ENCODE measurements at places on chromosomes 13 and 19.

GRCh38 chr19:31541396-31541795 is 192.2 kb upstream of the TSHZ3 start:
- DNase-seq: no peak

DNA sequence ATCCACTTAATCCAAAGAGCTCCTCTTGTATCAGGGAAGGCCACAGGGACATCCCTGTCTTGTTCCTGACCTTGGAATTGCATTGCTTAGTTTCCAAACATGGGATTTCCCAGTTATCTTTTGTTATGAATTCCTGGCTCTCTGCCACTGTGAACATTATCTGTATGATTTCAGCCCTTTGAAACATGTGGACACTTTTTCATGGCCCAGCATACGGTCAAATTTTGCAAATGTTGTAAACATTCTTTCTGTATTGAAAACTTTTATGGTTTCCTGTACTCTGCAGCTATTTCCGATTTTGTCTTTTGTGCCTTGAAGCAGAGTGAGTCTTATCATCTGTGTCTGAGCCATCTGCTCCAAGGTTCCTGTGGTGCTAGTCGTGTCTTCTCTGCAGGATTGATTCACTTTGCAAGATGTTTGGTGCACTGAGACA is 4.5 kb upstream of the CFAP97D2 start:
- DNase-seq: no peak

- DNase-seq: no peak
Observed at GRCh38 chr19:42697884-42698283, 42.4 kb downstream of the PSG3 start.

- DNase-seq: no peak
Observed at GRCh38 chr19:16025108-16026101, 50.9 kb upstream of the TPM4 start.

- no peak for DNase-seq
Observed at GRCh38 chr13:45141369-45141768, 21.1 kb downstream of the GTF2F2 start.

DNA sequence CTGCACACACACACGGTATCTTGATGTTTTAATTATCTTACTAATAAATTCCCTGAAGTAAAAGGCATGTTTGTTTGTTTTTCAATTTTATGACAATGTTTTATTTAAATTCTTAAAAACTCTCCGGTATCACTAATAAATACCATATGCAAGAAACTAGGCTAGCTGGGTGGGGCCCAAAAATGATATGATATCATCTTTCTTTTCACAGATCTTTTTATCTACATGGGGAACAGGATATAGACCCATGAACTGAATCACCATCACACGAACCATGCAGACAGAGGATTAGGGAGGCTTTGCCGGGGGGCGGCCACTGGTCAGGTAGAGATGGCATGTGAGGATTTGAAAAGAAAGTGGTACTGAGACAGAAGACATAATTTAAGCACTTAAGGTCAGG is 266.4 kb downstream of the ENOX1 start:
- DNase-seq: no peak

GRCh38 chr19:16496613-16496983 is 404 bp downstream of the C19orf44 start:
- DNase-seq: no peak

DNA sequence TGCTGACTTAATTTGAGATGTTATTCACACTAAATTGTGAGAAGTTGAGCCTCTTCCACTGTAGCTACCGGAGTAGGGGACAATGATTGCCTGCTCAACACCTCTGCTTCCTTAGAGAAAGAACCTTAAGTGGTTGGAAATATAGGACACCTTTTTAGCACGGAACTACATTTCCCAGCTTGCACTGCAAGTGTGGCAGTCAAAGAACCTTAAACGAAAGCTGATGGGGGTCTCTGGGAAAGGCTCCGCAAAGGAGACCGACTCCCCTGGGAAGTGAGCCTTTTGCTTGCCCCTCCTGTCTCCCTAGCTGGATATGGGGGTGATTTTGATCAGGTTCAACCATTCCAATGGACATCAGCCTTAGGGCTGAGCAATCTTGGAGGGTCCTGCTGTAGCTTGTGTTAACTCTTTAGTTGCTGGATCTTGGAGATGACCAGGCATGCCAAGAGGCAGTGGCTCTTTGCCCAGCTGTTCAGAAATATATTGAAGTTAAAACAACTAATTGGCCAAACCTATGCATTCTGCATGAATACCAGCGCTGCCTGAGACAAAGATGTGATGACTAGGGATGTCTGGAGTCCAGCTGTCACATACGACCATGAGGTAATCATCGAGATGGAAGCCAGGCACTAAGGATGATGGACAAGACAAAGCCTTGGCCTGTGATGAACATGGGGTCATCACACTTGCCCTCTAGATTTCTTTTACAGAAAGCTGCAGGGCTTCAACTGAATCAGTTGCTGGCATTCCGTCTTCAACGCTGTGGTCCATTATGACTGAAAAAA is 286.5 kb downstream of the FOXO1 start:
- no peak for DNase-seq

DNA sequence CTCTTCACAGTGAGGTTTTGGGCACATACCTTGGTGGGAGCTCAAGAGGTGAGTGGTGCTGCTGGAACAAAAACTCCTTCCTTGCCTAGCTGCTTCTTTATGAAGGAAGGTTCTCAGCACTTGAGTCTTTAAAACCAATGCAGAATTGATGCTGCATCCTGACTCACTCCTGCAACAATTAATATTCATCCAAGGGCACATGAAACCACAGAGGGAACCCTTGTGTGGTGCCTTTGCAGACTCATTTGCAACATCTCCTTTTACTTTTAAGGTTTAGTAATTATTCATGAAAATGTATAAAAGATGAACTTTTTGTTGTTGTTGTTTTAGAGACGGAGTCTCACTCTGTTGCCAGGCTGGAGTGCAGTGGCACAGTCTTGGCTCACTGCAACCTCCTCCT is 30.1 kb downstream of the OPA3 start:
- no peak for DNase-seq

- DNase-seq: no peak
Observed at GRCh38 chr19:37999309-38000213, 92.6 kb downstream of the SIPA1L3 start.

DNA sequence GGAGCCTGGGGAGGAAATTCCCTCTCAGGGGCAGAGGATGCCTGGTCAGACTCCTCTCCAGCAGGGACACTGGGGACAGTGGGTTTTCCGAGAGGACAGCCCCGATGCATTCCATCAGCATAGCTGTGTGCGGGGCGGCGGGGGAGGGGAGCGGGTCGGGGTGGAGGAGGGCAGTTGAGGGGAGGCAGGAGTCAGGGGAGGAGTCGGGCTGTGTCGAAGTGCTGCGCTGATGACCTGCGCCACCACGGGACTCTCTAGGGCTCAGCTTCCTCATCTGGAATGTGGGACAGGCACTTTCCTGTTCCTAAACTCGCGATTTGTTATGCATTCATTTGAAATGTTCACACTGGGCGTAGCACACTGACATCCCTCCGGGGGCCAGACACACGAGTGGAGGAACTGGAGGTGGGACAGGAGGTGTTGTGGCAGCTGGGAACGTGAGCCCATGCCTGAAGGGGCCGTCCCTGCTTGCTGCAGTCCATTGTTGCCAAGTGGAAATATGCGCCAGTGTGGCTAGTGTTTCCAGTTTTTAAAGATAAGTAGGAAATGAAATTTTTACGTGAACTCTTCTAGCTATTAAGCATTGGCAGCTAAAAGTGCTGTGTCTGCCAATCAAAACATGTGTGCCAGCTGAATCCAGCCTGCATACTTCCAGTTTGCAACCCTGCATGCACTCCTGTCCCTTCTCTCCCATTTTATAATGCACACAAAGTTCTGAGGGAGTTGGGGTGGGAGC is 43.3 kb downstream of the FLT1 start:
- no peak for DNase-seq

GRCh38 chr19:50238043-50238442 is 34.6 kb downstream of the MYH14 start:
- DNase-seq: no peak

DNA sequence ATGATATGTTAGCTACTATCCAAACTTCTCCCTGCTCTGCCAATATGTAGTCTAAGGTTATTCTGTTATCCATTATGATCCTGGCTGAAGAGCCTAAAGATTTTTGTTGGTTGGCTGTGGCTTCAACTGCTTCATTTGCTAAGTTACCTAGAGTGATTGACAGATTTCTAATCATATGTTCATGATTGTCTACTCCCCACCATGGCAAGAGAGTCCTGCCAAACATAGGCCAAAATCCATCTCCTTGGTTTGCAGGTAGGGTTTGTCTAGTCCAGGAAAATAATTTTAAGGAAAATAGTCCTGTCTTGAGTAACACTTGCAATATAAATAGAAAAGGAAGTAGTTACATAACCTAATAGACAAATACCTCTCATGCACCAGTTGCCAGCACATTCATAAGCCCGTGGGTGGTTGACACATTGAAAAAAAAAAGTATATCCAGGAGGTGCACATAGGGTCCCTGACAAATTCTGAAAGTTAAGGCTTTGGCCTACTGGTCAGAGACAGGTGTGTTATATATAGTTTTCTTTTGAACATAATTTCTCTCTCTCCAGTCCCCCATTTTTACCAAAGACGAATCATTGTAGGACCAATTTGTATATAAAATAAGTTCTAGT is 5.4 kb upstream of the CBY2 start:
- no peak for DNase-seq

GRCh38 chr13:26155568-26155967 is 66.5 kb downstream of the RNF6 start:
- DNase-seq: no peak

GRCh38 chr13:56189439-56189838 is 951.3 kb upstream of the PRR20A start:
- DNase-seq: no peak

DNA sequence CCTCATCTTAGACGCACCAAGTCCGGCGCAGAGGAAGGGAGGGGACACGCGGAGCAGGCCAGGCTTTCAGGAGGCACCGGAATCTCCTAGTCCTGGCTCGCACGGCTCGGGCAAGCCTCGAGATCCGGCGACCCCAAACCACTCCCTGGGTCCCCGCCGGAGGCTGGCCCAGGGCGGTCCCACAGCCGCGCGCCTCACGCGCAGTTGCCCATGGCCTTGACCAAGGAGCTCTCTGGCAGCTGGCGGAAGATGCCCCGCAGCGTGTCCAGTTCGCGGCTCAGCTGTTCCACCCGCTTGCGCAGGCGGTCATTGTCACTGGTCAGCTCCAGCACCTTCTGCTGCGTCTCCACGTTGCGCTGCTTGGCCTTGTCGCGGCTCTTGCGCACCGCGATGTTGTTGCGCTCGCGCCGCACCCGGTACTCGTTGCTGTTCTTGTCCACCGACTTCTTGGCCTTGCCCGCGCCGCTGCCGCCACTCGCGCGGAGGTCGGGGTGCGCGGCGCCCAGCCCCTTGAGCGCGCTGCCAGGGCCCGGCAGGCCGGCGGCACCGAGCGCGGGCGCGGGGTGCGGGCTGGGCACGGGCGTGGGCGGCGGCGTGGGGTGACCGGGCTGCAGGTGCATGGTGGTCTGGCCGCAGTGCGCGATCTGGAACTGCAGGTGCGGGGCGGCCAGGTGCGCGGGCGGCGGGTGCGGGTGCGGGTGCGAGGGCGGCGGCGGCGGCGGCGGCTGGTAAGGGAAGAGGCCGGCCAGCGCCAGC is 1.0 kb downstream of the CEBPA start:
- no peak for DNase-seq

- DNase-seq: no peak
Observed at GRCh38 chr13:64397701-64398100, 2832.4 kb downstream of the PCDH9 start.

- DNase-seq: peak; percentile 63
Observed at GRCh38 chr19:46408664-46409039, 4.7 kb downstream of the CCDC8 start.

- DNase-seq: no peak
Observed at GRCh38 chr19:5128936-5129389, 160.1 kb downstream of the KDM4B start.

- DNase-seq: no peak
Observed at GRCh38 chr19:12779162-12779993, 4.0 kb upstream of the HOOK2 start.

GRCh38 chr13:86810361-86810760 is 860.8 kb upstream of the SLITRK5 start:
- no peak for DNase-seq

- no peak for DNase-seq
Observed at GRCh38 chr19:49326165-49326704, 1.2 kb upstream of the SLC6A16 start.

DNA sequence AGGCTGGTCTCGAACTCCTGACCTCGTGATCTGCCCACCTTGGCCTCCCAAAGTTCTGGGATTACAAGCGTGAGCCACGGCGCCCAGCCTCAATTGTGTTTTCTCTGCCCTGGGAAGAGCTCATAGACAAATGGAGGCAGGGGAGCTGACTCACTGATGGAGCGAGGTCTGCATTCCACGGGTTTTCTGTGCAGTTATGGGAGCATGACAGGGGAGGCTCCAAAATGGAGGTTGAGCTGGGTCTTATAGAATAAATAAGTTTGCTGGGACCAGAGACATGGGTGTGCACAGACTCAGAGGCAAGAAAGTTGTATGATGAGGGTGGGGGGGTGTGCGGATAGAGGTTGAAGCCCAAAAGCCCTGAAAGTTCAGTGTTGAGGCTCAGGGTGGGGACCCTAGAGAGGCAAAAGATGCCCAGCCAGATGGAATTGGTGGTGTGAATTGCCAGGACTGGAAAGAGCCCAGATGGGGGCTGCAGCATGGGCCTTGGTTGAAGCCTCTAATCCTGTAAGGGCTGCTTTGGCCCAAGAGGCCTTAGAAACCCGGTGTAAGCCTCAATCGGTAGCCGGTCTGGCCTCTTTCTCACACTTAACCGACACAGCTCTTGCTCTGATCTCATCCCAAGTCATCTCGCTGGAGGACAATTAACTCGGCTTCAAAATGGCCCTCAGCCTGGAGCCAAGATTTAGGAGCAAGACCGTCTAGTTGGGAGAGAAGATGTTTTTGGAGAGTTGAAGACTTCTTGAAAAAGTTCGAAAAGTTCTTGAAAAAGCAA is 1.9 kb downstream of the TPM4 start:
- no peak for DNase-seq

DNA sequence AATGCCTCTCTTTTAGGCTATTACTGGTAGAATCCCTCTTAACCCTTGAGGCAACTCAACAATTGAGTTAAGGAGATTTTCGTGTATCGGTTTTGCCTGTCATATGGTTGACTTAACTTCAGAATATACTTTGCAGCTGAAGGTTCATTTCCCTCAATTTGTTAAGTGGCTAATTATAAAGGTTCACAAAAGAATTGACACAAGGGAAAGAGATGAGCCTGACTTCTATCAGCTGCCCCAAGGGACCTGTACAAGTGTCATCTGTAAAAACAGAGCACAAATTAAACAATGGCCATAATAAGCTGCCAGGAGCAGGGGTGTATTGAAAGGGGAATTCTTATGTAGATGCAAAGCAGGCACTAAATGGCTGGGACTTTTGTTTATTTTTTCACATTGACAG is 334.8 kb upstream of the OBI1 start:
- peak; percentile 96 for DNase-seq

- DNase-seq: no peak
Observed at GRCh38 chr13:34765446-34766180, 176.5 kb upstream of the NBEA start.

Measured in NCI-H187 (cell line).